Activated T-helper 1 cell treated with Interleukin-2 at 50 U/mL for 16 hours (primary cell): ENCODE measurements at places on chromosomes 4 and X.

DNA sequence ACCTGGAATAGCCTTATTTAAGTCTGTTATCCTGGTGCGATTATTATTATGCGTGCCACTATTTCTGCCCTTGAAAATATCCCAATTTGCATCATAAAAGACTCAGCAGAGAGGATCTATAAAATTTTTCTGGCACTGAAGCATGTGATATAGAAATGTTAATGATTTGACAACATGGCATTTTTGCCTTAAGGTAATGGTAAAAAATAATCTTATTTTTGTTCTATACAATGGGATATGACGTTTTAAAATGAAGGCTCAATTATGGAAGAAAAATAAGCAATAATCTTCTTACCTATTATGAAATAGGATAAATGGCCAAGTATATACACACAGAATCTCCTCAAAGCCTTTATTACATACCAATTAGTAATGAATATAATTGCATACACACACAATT, 113.5 kb downstream of the PDGFC start:
- DNase-seq = no peak

DNA sequence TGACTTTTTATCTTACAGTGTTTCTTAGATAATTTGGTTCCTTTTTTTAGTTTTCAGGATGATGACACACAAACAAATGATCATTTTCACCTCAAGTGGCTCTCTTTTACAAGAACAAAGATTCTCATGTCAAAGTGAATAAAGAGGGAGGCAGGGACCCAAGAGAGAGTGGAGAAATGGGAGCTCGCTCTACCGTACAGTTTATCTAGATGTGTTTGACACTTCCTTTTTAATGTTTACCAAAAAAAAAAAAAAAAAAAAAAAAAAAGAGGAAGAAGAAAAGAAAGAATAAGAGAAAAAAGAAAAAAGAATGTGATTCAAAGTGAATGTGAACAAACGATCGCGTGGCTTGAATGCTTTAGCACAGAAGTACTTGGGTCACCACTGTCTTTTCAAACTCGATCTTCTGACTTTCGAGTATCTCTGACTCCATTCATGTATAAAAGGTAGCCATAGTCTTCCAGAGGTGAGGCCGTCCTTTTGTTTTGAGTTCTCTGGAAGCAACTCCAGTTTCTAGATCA, 75.6 kb upstream of the GRXCR1 start:
- no peak for DNase-seq

- no peak for DNase-seq
Measured at GRCh38 chr4:166324321-166324720, 451.3 kb downstream of the TLL1 start.

GRCh38 chr4:119286377-119287002, 35.4 kb downstream of the FABP2 start:
- DNase-seq = no peak

- DNase-seq = no peak
Measured at GRCh38 chrX:134999469-134999868, 8.7 kb downstream of the SMIM10 start.

DNA sequence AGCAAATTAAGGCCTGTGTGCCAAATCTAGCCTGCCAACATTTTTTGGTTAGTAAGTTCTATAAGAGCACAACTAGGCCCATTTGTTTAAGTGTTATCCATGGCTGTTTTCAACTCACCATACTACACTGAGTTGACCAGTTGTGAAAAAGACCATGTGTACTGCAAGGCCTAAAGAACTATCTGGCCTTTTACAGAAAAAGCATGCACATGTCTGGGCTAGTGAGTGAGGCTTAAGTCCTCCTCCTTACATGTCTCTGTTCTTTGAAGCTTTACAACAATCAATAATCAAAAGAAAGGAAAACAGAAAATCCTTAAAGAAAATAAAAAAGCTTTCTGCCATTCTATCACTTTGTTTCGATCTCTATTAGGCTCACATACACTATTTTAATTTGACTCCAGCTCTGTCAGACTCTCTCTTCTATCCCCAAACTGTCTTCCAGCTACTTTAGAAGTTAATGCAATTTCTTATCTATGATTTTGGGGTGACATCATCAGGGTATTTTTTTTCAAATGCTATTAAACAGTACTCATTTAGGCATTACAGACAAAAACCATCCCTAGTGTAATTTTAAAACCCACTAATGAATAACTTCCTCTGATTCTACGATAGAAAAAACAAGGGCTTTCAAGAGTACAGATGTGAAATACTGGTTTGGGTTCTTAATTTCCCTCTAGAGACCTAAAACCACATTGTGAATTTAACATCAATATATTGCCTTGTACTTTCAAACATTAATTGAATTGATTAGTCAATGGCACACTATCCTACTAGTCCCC, 161.8 kb downstream of the MAB21L2 start:
- no peak for DNase-seq
